ENCODE measurements at places on chromosomes 3 and 15.

DNA sequence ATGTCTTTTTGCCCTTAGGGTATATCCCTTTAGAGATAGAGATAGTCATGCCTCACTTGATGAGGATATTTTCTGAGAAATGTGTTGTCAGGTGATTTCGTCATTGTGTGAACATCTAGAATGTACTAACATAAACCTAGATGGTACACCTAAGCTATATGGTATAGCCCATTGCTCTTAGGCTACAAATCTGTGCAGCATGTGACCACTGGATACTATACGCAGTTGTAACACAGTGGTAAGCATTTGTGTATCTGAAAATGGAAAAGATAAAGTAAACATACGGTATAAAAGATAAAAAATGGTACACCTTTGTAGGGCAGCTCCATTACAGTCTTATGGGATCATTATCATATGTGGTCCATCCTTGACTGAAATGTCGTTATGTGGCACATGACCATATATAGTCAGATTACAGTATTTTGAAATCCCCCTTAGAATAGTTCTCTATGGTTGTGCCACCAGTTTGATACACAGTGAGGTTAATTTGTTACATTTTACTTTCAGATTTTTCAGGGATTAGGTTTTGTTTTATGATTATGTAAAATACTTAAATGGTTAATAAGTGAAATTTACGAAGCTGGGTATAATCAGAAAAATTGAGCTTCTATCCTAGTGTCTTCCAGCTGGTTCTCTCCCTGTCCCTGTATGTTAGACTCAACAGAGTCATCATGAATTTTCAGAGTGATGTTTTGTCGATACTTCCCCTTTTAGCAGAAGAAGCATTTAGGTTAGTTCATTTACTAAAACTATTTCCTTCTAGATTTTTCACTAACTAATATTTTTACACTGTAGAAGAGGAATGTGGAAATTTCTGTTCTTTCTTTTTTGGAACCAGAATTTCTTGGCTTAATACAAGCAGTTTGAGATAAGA, 12.8 kb downstream of the SETD5 start:
- DNase-seq, result no peak

- DNase-seq, result no peak
Measured at GRCh38 chr3:157279237-157279636, 119.3 kb upstream of the CCNL1 start.

DNA sequence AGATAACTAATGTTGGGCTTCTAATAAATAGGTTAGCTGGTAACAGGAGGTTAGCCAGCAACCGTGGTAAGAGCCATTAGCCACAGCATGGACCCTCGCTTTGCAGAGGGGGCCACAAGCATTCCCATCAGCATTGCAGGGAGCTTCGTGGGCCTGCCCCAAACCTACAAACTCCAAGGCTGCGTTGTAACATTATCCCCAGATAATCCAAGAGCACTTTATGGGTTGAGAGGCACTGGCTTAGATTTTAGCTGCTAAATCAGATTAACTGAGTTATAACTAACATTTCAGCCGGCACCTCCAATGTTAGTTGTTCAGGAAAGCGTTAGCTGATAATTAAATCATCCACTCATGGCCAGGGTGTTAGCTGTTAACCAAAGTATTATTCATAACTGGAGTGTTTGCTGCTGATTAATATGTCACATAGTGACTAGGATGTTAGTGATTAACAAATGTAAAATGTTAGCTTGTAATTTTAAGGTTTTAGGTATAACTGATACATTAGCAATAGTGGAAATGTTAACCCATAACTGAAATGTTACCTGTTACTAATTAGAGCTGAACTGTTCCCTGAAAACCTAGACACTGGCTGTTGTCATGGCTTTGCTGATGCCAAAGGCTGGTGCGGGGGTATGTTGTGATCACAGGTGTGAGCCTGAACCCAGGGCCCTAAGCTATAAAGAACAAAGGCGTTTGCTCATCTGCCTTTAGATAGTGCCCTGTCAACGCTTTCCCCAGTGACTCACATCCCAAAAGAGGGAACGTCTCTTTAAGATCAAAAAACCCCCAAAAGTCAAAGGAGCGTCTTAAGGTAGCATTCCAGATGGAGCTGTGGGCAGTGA, 56.2 kb downstream of the SLC6A6 start:
- DNase-seq, result no peak

GRCh38 chr3:184976-185375, 11.6 kb upstream of the CHL1 start:
- DNase-seq, result no peak

- DNase-seq, result no peak
Measured at GRCh38 chr3:61974662-61975061, 398.7 kb downstream of the FEZF2 start.

DNA sequence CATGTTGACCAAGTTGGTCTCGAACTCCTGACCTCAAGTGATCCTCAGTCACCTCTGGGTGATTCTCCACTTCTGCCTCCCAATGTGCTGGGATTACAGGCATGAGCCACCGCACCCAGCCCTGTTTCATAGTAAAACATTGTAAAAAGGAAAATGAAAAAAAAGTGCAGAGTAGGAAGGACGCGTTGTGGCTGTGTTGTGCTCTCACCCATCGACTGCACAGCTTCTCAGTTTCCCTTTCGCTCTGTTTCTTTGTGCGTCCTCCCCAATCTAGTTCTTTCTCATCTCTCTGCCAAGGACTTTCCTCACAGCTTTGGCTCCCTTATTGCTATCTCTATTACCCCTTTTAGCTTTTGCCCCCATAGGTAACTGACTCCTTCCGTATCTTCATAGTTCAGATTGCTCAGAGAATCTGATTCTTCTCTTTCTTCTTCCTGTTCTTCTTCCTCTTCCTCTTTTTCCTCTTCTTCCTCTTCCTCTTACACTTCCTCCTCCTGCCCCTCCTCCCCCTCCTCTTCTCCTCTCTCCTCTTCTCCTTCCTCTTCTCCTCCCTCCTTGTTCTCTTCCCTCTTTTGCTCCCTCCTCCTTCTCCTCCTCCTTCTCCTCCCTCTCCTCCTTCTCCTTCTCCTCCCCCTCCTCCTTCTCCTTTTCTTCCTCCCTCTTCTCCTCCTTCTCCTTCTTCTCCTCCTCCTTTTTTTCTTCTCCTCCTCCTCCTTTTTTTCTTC, 81.1 kb upstream of the VGLL4 start:
- DNase-seq, result no peak

DNA sequence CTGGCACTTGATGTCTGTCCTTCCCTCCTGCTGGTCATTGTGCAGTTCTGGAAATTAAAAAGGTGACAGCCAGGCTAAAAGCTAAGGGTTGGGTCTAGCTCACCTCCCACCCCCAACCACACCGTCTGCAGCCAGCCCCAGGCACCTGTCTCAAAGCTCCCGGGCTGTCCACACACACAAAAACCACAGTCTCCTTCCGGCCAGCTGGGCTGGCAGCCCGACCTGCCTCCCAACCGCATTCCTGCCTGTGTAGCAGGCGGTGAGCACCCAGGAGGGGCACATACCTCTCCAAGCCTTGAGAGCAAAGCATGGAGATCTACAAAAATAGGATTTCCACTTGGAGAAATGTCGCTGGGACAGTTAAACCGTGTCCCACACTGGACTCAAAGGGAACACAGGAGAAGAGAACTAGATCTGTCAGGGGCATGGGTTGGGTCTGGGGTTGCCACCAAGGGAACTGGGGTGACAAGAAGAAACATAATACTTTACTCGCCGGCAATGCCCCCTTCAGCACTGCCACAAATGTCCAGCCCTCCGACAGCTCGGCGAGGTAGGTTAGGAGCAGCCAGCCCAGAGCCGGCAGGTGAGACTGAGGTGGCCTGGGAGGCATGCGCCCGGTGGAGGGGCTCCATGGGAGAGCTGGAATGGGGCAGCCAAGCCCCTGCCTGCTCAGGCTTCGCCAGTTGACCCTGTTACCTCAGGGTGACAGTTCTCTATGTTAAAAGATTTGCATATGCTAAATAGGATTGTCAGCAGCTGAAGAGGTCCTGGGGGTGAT, 52.2 kb downstream of the EXOG start:
- no peak for DNase-seq

DNA sequence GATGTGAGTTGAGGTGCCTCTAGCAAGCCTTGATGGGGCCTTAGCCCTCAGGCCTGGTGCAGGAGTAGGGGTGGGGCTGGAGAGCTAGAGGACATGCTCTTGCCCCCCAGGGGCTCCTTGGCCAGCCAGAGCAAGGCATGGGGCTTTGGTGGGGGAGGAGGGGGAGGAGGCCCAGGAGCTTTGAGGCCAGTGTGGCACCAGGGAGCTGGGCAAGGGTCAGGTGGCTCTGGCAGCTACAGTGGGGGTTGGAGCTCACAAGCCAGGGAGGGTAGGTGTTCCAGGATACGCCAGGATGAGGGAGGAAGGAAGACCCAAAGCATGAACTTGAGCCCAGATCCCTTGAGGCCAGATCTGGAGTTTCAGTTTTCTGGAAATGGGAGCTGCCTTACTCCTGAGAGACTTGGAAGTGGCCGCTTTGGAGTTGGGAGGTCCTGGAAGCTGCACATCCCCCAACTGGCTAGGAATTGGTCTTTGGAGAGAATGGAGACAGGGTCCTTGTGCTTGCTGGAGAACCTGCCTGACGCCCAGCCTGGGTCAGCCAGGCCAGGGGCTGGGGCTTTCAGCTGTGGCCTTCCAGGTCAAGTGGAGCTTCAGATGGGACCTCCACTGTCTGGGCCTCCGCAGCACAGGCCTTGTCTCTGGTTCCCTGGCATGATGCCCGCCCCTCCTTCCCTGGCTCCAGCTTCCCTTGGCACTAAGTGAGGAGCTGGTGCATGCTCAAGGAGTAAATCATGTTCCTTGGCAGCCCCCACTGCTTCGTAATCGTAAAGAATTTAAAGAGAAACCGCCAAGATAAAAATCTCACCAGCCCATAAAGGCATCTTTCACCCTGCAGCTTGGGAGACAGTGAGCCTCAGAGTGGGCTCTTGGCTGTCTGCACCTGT, 8.7 kb downstream of the SEMA3F start:
- DNase-seq, result no peak

DNA sequence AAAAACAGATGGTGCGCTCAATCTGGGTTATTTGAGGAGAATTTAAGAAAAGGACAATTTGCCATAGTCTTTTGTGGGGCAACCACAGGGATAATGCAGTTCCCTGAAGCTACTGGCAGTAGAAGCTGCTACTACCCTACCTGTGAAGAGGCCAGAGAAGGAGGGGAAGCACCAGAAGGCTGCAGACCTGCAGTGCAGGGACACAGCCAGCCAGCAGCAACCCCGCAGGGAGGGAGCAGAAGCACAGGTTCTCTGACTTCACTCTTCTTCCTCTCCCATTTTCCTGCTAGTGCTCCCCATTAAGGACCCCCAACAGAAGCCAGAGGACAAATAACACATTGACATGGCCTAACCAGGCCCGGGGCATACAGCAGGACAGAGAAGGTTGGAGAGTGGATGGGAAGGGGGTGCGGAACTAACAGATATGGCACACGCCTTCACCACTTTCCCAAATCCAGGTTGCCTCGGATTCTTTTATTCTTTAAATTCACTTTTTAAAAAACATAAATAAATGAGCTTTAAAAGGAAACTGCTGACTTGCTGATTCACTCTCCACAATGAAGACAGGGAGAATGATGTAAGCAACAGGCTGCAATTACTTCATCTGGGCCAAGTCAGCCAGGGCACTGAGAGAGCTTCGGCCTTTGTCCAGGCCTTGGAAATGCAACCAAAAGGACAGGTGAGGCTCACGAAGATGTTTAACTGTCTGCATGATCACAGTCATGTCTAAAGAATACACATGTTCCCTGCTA, 30.1 kb downstream of the POPDC2 start:
- no peak for DNase-seq

- no peak for DNase-seq
Measured at GRCh38 chr3:170480111-170480510, 61.4 kb downstream of the CLDN11 start.

- DNase-seq, result no peak
Measured at GRCh38 chr3:183635107-183635430, 354 bp upstream of the KLHL24 start.

DNA sequence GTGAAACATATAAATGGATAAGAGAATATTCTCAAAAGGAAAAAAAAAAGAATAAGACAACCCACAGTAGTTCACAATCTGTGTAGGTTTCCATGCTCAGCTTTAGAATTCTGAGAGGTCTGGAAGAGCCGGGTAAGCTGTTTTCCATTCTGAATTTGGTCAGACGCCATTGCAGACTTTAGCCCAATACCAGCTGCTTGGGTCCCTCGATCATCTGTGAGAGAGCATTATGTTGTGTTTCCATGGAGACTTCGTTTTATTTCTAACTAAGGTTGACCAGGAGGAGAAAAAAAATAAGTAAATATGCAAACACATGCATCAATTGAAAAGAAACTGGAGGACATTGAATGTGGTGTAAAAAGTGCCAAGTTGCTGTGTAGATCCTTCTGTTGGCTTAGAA, 25.5 kb downstream of the KCNAB1 start:
- no peak for DNase-seq

DNA sequence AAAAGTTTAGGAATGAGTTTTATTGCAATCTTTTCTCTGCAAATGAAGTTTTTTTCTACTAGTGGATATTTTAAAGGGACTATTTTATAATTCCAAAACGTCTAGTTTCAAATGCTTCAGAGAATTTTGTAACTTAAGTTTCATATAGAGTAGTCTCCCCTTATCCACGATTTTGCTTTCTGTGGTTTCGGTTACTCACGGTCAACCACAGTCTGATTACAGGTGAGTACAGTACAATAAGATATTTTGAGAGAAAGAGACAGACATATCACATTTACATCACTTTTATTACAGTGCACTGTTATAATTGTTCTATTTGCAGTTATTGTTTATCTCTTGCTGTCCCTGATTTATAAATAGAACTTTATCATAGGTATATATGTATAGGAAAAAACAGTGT, 7.4 kb upstream of the EOGT start:
- no peak for DNase-seq

DNA sequence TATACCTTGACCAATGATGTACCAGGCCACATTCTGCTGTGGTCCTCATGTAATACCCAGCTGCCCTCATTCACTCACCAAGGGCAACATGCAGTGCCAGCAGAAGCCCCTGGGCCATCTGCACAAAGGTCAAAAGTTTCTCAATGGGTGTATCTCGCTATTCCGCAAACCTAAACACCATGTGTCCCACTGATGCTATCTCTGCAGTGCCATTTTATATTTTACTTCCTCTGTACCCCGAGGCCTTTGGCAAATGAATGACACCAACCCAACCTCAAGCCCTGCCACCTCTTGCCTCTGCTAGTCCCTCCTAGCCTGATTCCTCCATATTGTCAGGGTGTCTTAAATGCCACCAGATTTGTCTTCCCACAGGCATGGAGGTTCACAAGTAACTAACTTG, 59.2 kb downstream of the AAGAB start:
- no peak for DNase-seq

DNA sequence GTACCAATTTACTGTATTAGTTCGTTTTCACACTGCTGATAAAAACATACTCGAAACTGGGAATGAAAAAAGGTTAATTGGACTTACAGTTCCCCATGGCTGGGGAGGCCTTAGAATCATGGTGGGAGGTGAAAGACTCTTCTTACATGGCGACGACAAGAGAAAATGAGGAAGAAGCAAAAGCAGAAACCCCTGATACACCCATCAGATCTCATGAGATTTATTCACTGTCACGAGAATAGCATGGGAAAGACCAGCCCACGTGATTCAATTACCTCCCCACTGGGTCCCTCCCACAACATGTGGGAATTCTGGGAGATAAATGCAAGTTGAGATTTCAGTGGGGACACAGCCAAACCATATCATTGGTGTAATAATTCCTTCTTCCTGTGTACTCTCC, 69.6 kb downstream of the C3orf20 start:
- DNase-seq, result no peak
